Cardiac fibroblast (primary cell): ENCODE measurements at places on chromosomes 1 and 21.
A peak's percentile ranks its signal among the peaks of the same experiment; 100 is the strongest.

DNA sequence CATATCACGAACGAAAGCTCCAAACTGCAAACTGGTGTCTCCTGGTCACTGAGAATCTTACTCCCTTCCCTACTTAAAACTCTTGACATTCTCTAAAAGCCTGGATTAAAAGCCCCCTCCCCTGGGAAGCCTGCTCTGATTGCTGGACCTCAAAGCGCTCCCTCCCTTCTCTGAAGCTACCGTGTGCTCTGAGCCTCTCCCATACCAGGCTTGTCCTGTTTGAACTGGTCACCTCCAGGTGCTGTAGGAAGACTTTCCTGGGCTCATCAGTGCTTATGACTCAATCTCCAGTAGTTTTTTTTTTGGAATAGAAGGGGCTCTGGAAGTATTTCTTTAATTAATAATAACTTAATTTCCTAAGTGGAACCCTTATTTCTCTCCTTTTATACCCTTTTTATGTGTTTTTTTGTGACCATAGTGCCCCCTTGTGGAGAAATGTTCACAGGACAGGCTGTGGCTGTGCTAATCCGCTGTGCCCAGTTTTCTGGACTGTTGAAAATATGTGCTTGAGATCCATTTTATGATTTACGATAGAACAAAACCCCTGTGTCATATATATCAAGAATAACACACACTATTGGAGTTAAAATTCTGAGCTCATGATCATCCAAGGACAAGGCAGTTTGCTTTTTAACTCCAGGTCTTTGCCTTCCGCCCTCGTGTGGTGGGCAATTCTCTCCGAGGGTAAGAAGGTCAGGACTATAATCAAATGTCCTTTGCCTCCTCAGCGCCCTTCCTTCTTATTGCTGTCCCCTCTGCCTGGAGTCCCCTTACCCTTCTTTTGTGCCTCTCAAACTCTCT is 16.9 kb downstream of the MTARC1 start:
- DNase-seq = peak; percentile 63

DNA sequence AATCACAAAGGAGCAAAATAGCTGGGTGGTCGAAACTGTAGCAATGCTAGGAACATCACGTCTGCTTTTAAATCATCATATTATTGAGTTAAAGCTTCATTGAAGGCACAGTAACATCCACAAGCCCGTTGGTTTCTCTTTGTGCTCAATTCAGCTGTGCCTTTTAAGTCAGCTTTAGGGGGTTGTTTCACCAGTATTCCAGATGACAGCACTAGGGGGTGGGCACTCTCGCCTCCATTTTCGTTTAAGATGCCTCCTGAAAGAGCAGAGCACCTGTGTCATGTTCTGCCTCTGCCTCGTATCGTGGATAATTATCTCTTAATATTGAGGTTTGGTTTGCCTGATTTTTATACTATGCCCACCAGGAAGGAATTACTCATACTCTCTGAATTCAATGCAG is 139.8 kb upstream of the PTBP2 start:
- DNase-seq = no peak

DNA sequence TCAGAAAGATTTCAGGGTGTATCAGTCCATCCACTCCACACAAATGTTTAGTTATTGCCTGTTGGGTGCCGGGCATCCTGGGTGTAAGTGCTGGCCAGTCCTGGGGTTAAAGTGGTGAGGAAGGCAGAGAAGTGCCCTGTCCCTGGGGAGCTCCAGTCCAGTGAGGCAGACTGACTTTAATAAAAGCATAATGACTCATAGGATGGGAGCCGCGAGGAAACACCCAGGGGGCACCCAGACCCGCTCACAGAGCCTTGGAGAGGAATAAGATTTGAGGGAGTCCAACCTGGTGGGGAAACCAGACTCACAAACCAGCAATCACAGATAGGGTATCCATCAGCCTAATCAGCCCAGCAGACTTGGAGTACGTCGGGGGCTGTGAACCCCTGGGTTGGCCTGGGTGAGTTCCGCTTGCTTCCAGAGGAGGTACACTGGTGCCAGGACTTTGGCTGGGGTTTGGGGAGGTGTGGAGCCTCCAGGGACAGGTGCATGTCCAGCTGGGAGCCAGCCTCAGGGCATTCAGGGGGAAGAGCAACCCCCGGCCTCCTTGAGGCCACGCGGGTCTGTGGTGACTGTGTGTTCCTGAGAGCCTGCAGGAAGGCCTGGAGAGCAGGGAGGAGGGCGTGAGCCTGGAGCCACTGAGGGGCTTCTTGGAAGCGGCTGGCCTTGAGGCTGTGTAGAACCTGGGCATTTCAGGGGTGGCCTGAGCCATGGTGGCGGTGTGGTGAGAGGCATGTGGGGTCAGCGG is 3.7 kb downstream of the PEAR1 start:
- peak; percentile 91 for DNase-seq

- no peak for DNase-seq
Measured at GRCh38 chr1:116259663-116260062, 113.4 kb upstream of the ATP1A1 start.

GRCh38 chr1:27103498-27103897 is 51.4 kb downstream of the SLC9A1 start:
- no peak for DNase-seq

DNA sequence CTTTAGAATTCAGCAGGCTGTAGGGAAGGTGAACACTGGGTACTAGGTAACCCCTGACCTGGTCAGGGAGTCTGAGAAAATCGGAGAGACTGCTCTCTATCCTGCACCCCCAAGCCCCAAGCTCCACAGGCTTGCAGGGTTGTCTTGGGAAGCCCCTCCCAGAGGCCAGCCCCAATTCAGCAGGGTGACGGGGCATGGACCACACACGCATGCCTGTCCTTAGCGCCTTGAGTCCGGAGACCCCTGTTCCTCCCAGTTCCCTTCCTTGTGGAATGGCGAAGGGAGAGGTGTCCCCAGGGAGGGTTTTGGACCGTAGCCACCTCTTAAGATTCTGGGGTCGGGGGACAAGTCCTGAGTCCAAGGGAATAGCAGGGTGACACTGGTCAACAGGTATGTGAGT is 116.1 kb downstream of the HLCS start:
- DNase-seq = no peak

- no peak for DNase-seq
Measured at GRCh38 chr1:169838942-169839341, 44.2 kb upstream of the METTL18 start.

DNA sequence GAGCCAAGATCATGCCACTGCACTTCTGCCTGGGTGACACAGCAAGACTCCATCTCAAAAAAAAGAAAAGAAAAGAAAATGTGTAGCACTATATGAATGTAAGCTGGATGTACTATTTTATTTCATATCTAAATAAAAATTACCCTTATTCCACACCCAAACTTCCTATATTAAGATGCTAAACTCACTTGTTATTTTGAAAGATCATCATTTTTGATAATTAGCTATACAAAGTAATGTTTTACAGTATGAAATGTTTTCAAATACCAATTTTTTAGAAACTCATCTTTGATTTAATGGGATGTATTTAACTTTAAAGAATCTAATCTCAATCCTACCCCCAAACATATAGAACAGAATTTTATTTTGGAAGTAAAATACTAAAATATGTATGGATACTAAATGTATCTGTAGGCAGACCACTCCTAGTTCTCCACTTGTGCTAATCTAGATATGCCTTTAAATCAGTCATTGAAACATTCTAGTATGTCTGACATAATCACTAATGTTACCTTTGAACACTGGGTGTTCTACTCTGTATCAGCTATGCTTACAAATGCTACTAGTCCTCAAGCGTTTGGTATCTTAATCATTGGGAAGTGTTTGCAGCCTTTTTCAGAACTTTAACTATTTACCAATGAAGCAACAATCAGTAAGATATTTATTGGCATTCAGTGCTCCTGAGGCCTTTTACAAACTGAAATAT is 12.9 kb downstream of the MIER1 start:
- DNase-seq = no peak

GRCh38 chr1:98940069-98940721 is 64.5 kb downstream of the PLPPR5 start:
- DNase-seq = no peak

- peak; percentile 84 for DNase-seq
Measured at GRCh38 chr1:24830680-24831272, 85.5 kb downstream of the CLIC4 start.

- no peak for DNase-seq
Measured at GRCh38 chr1:116323491-116323890, 49.6 kb upstream of the ATP1A1 start.

GRCh38 chr1:16445052-16445451 is 4.5 kb downstream of the NECAP2 start:
- DNase-seq = no peak

DNA sequence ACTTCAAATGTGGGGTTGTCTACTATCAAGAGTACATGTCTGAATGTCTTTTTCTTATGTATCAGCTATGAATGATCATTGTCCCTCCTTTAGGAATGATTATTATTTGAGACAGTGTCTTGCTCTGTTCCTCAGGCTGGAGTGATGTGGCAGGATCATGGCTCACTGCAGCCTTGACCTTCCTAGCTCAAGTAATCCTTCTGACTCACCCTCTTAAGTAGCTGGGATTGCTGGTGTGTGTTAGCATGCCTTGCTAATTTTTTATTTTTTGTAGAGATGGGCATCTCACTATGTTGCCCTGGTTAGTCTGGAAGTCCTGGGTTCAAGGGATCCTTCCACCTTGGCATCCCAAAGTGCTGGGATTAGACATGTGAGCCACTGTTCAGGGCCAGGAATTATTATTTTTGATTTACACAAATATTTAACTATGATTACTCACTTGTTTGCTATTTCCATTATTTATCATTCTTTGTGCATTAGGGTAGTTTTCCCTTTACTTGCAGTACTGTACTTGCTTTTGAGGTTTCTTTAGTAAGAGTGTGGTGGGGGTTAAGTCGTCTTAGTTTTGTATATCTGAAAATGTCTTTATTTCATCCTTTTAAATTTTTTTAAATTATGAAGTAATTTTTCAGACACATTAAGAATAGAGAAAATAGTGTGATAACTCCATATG is 12.8 kb downstream of the S100A7 start:
- DNase-seq = peak; percentile 62

GRCh38 chr1:170063109-170063826 is 11.2 kb downstream of the KIFAP3 start:
- no peak for DNase-seq

DNA sequence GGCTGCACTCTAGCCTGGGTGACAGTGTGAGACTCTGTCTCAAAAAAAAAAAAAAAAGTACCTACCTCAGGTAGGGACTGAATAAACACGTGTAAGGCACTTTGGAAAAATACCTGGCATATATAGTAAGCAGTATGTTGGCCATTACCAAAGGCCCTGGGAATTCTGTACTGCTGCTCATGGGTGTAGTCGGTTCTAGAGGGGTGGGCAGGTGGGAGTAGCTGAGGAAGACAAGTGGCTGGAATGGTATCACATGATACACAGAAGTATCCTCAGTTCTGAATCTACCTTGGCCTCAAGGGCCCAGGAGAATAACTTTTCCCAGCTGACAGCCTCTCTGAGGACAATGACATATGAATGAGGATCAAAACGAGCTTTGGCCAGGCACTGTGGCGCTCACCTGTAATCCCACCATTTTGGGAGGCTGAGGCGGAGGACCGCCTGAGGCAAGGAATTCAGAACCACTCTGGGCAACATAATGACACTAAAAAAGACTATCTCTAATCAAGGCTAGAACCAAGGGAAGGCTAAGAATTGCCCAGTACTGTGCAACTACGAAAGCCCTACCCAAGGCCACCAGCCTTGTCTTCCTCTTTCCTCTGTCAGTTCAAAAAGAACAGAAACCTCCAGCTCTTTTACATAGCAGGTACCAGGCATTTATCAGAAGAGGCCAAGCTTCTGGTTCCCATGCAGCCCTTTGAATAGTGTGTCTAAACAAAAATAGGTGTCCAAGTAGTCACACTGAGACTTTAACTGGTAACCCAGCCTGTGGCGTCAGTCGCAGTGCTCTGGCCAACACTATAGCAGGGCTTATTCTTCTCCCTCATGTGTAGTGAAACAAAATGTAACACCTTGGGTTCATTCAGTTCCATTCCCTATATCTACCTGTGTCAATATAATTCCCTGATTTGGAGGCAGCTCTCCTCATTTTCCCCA is 10.2 kb downstream of the MMACHC start:
- no peak for DNase-seq

GRCh38 chr1:222627232-222627631 is 9.3 kb downstream of the MIA3 start:
- peak; percentile 95 for DNase-seq

DNA sequence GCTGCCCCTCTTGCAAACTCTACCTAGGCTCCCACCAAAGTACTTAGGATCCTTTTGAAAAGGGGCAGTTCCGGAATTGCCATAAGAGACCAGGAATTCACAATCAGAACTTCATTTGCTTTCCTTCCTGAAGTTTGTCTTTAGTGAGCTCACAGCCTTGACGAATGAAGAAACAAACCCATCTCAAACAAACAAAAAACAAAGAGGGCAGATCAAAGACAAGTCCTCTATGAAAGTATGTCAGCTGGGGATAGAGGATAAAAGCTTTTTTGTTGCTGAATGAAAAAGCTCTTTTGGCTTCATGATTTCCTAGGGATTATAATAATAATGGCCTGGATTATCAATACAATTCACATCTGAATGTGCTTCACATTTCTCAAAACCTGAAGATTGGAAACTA is 357.9 kb upstream of the DUSP10 start:
- DNase-seq = no peak

- peak; percentile 73 for DNase-seq
Measured at GRCh38 chr1:180609643-180610555, 21.9 kb upstream of the XPR1 start.

DNA sequence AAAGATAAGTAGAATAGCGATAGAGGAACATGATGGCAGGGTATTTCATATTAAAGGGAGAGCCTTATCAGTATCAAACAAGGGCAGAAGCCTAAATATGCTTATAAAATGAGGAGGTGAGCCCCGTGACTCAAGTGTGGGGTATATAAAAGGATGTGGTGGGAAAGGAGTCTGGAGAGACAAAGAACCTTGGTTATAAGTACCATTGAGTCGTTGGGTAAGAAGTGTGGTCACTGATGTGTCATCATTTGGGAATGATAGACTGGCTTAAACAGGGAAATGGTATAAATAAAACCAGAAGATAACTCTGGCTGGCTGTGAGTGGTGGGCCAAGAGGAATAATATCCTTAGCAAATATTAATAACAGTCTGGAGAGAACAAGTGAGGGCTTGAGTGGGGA is 10.9 kb upstream of the CD5L start:
- DNase-seq = peak; percentile 9

DNA sequence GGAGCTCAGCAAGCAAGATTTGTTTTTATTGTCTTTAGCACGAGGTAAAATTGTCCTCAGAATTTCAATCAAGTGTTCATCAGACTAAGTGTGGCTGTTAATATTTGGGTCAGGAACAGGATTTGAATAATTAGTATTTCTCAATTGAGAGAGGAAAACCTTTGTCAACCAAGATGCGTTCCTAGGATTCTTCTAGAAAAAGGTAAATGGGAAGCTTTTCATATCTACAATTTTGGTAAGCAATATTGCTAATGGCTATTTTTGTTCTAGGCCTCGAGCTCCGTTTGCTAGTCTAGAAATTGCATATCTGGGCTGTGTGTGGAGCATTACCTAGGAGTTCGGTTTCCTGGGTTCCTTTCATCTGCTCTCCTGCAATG is 4.1 kb upstream of the PIGV start:
- no peak for DNase-seq
